ENCODE measurements at places on chromosomes 7 and 10. TPM values are rescaled to one million over a fixed set of nuclear protein-coding genes. Genes with fewer than 3 reads are reported as not detected.

DNA sequence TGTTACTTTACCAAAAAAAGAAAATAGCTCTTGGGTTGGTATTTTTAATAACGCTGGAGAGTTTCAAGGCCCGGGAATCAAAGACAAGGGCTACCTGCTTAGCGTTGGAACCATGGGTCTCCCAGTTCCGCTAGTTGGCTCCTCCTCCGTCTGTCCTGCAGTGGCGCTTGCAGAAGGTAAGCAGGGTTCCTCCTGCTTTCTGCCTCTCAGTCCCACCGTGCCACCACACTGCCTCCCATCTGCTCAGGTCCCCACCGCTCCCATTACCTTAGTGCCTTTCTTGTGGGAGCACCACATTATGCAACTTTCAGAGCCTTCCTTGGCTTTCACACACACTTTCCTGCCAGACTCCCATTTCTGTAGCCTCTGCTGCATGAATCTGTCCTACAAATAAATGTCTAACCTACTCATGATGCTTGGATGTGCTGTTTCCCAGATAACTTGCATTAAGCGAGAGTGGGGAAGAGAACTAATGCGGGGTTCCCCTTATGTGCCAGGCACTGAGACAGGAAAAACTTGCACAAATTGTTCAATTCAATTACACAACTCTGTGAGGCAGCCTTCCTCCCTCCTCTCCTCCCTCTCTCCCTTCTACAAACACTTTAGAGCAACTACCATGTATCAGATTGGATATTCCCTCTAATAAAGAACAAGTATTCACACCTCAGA is 124.5 kb downstream of the AOAH start:
- DNase-seq: no peak
- H3K27ac ChIP-seq: no peak overlapping the region
- no peaks in the 10 kb centered on the region for H3K27me3 ChIP-seq
- no peaks in the 10 kb centered on the region for H3K4me1 ChIP-seq

DNA sequence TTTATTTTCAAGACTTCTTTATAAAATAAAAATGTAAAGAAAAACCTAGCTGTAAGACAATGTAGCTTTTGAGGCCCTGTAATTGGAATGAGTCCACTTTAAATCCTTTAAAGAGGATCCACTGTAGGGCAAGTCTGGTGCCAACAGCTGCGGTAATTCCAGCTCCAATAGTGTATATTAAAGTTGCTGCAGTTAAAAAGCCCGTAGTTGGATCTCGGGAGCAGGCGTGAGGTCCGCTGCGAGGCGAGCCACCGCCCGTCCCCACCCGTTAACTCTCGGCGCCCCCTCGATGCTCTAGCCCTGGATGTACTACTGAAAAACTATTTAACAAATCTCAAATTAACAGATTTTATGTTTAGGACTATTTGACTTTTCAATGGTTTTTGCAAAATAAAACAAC is 414.7 kb upstream of the SEMA3C start:
- no peaks in the 10 kb centered on the region for H3K4me1 ChIP-seq
- no peak overlapping the region for H3K27ac ChIP-seq
- H3K4me3 ChIP-seq: no peak overlapping the region
- no peak for DNase-seq
- no peaks in the 10 kb centered on the region for H3K27me3 ChIP-seq

- no peak overlapping the region for H3K27ac ChIP-seq
- H3K36me3 ChIP-seq: no peaks in the 10 kb centered on the region
- H3K27me3 ChIP-seq: no peaks in the 10 kb centered on the region
- H3K4me1 ChIP-seq: no peaks in the 10 kb centered on the region
Observed at GRCh38 chr10:63987212-63987611, 466.0 kb downstream of the REEP3 start.

- H3K27me3 ChIP-seq: no peaks in the 10 kb centered on the region
- no peaks in the 10 kb centered on the region for H3K4me1 ChIP-seq
- no peak overlapping the region for H3K4me3 ChIP-seq
- H3K27ac ChIP-seq: no peak overlapping the region
- no peak for DNase-seq
- H3K36me3 ChIP-seq: peaks cover 82% of the 10 kb centered on the region
Observed at GRCh38 chr7:16693601-16694318, 47.8 kb downstream of the BZW2 start.

DNA sequence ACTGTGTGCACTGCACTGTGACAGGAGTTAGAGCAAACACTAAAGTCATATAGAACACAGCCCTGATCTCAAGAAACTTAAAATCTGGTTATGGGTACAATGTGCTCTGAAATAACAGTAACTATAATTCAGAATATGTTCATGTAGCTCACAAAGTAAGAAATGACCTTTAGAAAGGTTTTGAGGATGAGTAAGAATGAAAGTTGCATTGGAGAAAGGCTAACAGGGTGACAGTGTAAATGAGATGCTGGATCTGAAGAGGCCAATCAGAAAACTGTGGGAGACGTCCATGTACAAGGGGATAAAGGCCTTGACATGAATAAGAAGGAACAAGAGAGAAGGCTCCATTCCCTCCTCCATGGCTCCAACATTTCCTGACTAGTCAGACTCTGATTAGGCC is 124.7 kb downstream of the GRM3 start:
- H3K36me3 ChIP-seq: no peaks in the 10 kb centered on the region
- DNase-seq: no peak
- no peaks in the 10 kb centered on the region for H3K4me1 ChIP-seq
- no peak overlapping the region for H3K27ac ChIP-seq
- H3K4me3 ChIP-seq: no peak overlapping the region

DNA sequence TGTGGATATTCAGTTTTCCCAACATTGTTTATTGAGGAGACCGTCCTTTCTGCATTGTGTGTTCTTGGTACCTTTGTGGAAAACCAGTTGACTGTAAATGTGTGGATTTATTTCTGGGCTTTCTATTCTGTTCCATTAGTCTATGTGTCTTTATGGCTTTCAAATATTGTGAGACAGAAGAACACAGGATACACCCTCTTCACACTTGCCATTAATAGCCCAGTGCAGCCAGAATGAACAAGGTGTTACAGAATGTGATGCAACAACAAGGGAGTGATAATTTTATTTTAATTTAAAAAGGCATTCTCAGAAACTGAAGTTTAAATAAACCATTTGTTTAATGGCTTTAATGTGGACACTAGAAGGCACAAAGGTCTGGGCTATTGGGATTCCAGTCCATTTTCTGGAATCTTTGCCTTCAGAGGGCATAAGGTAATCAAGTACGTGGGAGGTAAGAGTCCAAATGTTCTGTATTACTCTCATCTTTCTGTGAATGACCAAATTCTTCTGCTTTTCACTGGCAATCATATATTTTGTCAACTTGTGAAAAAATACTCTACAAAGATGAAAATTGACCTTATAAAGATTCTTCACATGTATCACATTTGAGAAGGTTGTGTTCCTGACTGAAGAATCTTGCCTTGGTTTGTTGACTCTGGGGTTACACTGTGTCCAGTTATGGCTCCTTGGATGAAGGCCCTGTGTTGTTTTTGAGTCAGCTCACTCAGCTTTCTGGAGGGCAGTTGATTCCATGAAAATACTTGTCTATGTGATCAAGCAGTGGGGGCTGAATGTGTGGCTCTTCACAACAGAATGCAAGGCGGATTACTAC is 962.7 kb downstream of the LRMDA start:
- H3K36me3 ChIP-seq: no peaks in the 10 kb centered on the region
- H3K4me1 ChIP-seq: no peaks in the 10 kb centered on the region
- no peaks in the 10 kb centered on the region for H3K27me3 ChIP-seq
- H3K27ac ChIP-seq: no peak overlapping the region
- no peak for DNase-seq

The CALN1 gene
- total RNA-seq: not detected

DNA sequence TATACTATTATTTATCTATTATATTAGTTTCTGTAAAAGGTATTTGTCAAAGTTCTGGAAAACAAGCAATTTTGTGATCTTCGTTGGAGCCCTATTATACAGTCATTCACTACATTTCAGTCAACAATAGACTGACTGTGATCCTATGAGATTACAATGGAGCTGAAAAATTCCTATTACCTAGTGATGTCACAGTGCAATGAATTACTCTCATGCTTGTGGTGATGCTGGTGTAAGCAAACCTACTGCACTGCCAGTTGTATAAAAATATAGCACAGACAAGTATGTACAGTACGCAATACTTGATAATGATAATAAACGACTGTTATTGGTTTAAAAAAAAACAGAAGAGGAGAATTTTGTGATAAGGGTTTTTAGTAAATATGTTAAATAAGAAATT is 21.4 kb downstream of the OR6V1 start:
- no peaks in the 10 kb centered on the region for H3K36me3 ChIP-seq
- no peak overlapping the region for H3K27ac ChIP-seq
- H3K4me1 ChIP-seq: no peaks in the 10 kb centered on the region
- no peak overlapping the region for H3K4me3 ChIP-seq

DNA sequence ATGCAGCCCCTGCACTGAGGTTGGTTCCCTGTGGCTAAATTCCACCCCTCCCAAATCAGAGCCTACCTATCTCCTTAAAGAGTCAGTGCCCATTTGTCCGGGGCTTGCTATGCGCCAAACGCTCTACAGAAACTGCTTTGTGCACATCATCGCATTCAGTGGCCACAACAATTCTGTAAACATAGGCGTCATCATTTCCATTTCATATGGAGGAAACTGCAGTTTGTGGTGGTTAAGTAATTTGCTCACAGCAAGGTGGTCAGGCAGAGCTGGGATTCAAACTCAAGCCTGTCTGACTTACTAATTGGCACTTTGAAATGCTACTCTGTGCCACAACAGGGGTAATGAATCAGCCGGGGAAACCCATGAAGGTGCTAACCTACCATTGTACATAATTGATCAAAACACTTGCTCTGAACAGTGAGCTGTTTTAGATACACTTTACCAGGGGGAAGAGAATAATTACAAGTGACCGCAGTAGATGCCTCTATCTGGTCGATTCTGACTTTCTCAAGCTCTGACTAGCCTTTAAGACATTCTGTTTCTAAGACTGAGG is 775.5 kb downstream of the LRMDA start:
- no peaks in the 10 kb centered on the region for H3K4me1 ChIP-seq
- no peaks in the 10 kb centered on the region for H3K36me3 ChIP-seq
- no peaks in the 10 kb centered on the region for H3K27me3 ChIP-seq
- no peak for DNase-seq
- no peak overlapping the region for H3K4me3 ChIP-seq
